ENCODE measurements at places on chromosomes 7 and 10.

DNA sequence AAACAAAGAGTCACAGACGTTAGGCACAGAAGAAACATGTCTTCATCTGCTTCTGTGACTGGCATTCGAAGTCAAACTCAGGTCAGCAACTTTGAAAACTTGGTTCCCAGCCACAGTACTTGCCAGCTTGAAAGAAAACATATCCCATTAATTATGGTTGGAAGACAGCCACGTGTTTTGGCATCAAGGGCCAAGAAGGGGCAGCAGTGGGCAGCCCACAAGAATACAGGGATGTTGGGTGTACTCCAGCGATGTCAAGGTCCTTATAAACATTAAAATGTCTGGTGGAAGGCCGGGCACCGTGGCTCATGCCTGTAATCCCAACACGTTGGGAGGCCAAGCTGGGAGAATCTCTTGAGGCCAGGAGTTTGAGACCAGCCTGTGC, 29.5 kb downstream of the JCAD start:
- DNase-seq, result no peak

DNA sequence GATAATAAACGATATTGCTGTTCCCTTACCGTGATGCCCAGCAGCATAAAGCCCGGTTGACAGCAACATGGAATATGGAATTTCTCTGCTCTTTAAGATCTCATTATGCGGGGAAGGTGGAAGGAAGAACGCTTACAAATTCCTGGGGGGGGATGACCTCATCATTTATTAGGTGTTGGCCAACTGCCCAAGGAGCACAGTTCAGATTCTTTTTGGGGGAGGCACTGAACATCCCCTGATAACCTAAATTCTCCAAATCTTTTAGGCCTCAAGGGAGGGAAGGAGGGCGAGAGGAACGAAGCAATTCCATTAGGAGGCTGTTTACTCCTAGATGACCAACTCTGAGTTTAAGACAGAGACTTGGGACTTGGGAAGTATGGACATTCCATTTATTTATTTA, 5.2 kb upstream of the COL26A1 start:
- DNase-seq, result no peak

- DNase-seq, result no peak
Measured at GRCh38 chr7:100765250-100765649, 31.9 kb downstream of the ZAN start.

DNA sequence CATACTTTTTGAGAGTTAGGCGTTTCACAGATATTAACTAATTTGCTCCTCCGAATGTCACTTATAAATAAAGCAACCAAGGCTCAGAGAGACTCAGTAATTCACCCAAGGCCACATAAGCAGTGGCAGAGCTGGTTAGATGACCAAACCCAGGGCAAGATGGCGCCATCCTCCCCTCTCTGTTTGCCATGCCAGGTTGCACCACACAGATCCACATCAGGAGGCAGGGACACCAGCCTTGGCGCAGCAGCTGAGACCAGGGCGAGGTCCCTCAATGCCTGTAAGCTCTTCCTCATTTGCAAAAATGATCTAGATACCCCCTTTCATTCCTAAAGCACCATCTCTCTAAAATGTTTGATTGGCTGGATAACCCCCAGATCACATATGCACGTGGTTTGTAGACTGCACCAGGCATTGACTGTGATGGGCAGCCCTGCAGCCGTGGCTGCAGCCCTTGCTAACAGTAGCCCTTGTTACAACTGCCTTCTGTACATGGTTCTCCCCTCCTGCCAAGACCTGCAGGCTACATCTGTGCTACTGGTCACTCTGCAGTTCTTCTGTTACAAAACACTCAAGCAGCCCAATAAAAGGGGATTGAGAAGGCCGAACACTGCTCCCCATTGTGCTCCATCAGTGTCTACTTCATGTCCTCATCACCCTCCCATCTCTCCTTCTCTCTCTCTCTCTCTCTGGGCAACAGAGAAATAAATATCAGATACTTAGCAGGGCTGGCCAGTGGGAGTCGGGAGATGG, 298.6 kb downstream of the PRPF18 start:
- peak; percentile 89 for DNase-seq

DNA sequence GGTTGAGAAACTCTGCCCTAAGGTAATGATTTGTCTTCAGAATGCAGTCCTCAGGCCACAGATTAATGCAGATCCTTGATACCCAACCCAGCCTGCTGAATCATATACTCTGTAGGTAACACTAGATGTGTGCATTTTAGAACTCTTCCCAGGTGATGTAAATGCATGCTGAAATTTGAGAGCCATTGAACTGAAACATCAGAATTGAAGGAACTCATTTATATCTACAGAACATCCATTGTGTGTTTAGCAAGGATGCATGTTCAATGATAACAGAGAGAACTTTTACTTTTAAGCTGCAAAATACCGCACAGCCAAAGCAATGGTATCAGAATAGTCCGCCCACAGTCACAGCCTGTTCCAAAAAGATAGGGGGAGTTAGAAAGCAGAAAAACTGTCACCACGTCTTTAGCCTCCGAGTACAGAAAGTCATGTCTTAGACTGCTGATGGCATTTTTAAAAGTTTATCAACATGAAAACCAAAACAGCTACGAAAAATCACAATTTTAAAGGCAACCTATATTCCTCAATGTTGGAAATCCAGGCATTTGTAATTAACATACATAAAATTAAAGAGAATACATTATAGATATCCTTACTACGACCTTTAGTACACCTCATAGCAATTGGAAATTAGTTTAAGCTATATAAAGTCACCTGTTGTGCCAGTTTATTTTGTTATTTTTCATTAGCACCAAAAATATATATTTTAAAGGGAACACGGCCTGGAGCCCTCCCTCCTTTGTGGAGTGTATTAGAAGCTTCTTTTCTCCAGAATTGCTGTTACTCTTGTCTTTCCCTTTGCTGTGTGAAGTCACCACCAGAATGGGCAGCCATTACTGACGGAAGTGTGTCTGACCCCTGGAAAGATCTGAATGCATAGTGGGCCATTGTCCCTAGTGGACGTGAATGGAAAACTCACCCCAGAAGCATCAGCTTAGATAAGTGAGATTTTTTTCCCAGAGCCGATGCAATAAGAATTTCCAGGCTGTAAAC, 65.8 kb upstream of the PRKAR2B start:
- DNase-seq, result no peak

DNA sequence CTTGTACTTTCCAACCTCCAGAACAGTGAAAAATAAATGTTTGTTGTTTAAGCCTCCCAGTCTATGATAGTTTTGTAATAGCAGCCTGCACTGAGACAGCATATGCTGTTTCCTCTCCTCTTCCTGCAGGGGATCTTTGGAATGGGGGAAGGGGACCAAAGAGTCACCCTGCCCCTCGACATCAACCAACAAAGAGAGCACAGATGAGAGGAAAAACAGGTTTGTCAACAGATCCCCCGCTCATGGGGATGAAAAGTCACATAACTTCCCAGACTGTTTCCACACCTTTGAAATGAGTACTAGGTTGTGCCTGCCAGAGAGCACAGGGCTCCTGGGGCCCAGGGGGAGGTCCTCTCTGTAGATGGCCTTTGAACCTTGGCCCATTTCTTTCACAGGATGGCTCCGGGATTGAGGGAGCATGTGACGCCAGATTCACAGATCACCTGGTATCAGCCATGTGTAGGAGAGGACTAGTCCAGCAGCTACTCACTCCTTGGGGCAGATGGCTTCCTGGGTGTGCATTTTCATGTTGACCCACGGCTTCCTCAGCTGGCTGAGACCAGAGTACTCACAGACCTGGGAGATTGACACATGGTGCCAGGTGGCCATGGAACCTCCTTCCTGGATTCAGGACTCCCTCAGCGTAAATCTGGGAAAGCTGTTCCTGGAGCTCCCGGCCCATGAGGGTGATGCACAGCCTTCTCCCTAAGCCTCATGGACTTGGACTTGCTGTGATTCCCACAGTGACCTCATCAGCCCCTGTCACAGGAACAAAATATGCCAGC, 125.6 kb downstream of the CXCL12 start:
- no peak for DNase-seq

GRCh38 chr7:3760651-3761050, 459.6 kb downstream of the SDK1 start:
- DNase-seq, result no peak

DNA sequence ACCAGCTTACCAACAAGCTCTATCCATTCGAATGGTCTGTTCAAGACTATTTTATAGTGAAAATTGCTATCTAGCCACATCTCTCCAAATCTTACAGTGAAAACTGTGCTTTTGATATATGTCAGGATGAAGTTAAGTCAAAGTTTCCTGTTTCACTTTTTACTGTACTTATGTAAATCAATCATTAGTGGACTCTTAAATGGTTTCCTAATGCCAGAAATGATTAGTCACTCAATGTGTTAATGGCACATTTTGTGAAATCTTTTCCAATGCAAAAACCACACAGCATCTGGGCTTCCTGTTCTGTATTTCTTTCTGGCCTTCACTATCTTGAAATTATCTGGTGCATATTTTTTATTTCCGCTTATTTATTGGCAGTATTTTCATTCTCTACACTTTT, 87.3 kb upstream of the STEAP1B start:
- DNase-seq, result no peak

DNA sequence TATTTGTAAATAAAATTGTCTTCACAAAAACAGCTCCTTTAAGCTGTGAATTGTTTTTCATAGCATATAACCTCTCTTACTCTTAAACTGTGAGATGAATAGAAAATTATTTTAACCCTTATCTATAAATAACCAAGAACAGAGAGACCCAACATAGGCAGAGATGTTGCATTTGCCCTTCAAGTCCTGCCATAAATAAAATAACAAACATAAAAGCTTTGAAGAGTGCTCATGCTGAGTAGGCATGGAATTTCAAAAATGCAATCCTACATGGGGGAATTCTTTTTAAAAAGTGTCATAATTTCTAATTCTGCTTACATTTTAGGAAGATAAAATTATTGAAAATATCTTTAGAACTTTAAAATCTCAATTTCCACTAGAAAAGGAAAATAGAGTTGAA, 124.1 kb upstream of the FERD3L start:
- no peak for DNase-seq

GRCh38 chr10:48418189-48418788, 111.8 kb downstream of the MAPK8 start:
- no peak for DNase-seq

DNA sequence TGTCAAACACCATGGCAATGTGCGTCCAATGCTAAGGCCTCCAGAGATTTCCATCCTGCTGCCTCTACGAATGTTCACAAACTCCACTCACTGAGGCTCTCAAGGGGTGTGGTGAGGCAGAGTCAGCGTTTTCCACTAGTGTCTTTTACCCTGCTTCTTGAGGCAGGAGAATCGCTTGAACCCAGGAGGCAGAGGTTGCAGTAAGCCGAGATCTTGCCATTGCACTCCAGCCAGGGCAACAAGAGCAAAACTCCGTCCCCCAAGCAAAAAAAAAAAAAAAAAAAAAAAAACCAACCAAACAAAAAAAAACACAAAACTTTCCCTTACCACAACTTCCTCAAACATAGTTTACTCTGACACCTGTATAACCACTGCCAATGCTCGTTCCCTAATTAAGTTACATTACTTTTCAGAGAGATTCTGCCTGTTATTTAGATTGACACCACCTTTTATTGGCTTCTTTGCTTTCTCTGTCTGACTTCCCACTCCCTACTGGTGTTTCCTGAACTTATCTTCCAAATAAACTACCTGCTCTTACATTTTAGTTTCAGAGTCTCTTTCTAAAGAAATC, 102.1 kb upstream of the ZNF746 start:
- DNase-seq, result no peak

DNA sequence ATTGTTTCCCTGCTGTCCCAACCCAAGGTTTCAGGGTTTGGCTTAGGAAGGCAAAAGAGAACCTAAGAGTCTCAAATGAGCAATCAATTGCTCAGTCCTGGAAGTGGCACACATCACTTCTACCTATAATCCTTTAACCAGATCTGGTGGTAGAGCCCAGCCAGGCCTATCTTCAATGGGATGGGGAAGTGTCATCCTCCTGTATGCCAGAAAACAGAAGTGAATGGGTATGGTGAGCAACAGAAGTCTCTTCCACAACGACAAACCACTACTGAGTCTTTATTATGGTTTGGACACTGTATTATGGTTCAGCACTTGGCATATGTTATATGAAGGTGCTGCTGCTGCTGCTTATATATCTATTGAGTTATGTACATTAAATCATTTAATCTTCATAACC, 3.0 kb upstream of the AKR1B1 start:
- DNase-seq, result no peak

DNA sequence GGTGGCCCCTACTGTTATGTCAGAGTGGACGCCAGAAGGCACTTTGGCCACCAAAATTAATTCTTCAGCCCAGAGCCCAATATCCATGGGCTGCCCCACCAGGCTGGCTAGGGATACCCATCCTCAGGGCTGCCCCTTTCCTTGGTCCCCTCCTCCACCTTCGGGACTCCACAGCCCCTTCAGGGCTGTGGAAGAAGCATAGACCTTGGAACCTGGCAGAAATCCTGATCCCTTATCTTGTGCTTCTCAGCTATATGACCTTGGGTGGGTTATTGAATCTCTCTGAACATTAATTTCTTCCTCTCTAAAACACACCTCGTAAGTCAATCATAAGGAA, 499 bp upstream of the TMUB1 start:
- DNase-seq, result no peak

DNA sequence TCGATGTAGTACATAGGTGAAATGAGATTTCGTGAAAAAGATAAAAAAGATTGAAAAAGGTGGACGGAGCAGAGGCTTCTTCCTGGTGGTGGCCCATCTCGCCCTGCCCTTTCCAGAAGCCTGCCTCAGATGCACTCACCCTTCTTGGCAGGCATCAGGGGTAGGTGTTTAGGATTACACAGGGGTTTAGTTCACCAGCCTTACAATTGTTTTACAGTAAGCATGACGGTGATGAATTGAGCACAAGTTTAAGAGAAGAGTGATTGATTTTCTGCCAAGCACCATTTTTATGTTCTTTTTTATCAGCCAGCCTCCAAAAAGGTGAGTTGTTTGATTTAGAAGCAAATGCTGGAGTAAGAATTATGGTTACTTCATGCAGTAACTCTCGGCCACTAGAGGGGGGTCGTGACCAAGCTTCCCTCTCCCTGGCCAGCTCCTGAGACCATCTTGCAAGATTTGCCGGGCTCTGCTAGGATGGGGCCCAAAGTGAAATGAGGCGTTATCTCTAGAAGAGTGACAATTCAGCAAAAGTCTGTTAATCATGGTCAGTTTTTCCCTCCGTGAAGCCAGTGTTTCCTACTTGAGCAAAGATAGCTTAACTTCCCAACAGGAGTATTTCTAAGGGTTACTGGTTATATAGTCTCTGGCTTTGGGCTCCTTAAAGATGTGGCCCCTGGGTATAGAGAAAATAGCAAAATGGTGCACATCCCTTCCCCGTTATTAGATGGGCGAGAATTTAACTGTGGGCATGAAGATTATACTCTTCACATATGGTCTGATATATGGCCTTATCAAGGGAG, 228.8 kb downstream of the BMPER start:
- DNase-seq, result peak; percentile 41

- DNase-seq, result no peak
Measured at GRCh38 chr10:80280071-80280800, 9.2 kb downstream of the MAT1A start.

Data from midbrain (tissue), 1 donor.